Activated T-helper 17 cell treated with anti-CD3 and anti-CD28 coated beads, Interleukin-2, amount 50 U/mL, for 72 hours (primary cell): ENCODE measurements at places on chromosomes 16 and 17.

GRCh38 chr16:28237754-28238357 lies 26.1 kb upstream of the XPO6 start:
- ATAC-seq: no peak

DNA sequence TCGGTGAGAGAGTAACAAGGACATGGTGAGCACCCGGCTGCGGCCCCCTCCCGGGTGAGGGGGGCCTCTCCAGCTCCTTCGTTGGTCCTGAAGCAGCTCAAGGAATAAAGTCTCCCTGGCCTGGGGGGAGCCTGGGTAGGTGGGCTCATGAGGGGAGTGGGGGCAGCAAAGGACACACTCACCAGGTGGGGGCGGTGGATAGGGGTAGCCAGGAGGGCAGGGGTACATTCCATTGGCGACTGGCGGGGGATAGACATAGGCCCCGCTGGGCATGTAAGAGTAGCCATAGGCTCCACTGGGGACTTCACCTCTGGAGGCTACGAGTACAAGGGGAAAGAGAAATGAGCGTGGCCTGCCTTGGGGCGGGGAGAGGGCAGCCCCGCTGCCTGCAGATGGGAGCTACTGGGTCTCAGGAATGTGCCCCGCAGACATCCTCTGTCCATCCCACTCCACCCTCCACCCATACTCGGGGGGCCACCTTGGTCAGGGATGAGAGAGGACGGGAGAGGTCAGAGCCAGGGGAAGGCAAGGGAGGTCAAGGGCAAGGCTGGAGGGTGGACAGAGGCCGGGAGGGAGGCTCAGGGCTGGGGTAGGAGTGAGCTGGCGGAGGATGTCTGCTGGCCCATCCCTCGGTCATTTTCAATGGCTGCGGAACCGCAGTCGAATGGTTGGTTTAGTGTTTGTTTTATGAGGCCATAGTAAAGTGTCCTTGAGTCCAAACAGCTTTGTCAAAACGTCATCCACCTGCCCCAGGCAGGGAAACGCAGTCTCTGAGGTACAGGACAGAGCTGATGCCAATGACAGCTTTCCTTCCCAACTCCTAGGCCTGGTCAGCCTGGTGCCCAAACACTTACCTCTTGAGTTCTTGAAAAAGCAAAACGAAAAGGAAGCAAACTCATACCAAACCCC lies 3.7 kb upstream of the UNC13D start:
- no peak for ATAC-seq

- ATAC-seq: no peak
Measured at GRCh38 chr16:47310792-47311211, 150.1 kb downstream of the ITFG1 start.

DNA sequence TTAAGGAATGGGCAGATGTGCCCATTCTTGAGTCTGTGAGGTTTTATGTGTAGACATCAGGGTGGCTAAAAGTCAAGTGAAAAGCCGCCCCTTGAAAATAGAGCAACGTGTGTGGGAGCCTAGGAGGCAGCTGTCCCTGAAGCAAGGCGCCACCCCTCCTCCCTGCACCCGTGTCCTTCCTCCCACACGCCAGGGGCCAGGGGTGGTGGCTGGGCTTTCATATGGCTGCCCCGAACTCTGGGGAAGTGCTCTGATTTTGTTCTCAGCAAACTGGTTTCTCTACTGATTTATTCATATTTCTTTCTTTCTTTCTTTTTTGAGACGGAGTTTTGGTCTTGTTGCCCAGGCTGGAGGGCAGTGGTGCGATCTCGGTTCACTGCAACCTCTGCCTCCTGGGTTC lies 4.7 kb downstream of the ZNF750 start:
- no peak for ATAC-seq

DNA sequence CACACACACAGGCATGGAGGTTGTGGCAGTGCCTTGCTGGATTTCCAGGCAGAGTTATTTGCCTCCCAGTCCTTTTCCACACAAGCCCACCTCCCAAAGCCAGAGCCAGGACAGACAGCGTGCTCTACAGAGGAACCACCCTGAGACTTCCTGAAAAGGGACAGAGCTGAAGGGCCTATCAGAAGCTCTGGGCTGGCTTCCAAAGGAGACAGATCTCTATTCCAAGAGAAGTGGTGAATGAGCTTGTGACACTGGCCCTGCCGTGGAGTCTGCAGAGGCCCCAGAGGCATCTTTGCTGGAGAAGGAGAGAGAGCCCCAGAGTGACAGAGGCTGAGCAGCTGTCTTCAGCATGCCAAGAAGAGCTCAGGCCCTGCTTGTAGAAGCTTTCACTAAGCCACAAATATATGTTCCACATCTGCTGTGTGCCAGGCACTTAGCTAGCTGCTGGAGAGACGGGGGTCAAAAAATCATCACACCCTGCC lies 8.3 kb upstream of the LPCAT2 start:
- peak; percentile 21 for ATAC-seq

DNA sequence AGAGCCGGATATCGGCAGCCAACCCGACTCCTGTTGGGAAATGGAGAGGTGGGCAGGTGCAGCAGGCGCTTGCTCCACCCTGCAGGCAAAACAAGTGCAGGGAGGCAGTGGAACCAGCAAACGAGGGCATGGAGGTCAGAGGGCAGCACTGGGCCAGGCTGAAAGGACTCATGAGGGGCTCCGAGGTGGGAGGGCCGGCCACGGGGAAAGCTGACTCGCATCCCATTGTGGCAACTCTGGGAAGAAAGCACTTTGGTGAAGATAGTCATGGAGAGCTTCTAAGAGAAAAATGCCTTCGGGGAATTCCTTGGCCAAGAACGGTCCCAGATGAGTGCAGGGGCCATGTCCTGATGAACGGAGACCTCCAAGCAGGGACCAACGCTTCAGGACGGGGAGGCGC lies 4.4 kb downstream of the CYBC1 start:
- ATAC-seq: no peak

GRCh38 chr17:45093444-45094110 lies 32.5 kb downstream of the NMT1 start:
- no peak for ATAC-seq

DNA sequence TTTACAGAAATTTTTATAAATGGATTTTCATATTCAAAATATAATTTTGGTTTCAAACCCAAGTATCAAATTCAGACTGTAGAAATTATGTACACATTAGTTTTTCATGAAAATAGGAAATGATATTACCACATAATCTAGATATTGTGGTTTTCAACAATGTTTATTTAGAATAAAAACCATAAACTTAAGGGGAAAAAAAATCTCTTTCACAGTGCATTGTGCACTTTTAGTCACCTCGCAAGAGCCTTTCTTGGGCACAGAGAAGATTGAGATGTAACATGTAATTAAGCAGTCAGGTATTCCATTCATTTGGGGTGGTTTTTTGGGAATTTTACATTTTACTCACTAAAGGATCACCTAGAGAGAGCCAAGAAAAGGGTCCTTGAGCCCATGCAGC lies 104.0 kb downstream of the TANC2 start:
- ATAC-seq: no peak

DNA sequence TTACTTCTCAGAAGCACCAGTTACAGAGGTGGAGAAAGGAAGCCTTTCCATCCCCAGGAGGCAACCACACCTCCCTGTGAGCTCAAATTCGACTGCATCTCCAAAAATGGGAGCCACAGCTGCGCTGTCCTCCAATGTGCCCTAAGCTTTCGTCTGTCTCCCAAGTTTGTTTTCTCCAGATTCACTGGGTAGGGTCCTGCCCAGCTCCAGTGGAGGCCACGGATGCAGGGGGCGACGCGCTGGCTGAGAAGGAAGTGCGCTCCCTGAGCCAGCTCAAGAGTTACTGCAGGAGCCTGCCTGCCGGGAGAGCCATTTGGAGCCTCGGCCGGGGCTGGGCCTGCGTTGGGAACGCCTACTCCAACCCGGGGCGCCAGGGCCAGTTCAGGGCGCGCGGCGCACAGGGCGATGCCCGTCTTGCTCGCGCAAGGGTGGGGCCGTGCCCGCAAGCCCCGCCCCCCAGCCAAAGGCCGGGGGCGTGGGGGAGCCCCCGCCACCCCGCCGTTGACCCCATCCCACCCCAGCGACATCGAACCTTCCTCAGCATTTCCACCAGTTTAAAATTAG lies 19.5 kb downstream of the SIAH1 start:
- ATAC-seq: peak; percentile 98

- no peak for ATAC-seq
Measured at GRCh38 chr16:24540602-24541210, 1.3 kb downstream of the RBBP6 start.

- no peak for ATAC-seq
Measured at GRCh38 chr17:1162116-1162855, 17.5 kb downstream of the ABR start.
